ENCODE measurements at places on chromosomes 2 and 18.

DNA sequence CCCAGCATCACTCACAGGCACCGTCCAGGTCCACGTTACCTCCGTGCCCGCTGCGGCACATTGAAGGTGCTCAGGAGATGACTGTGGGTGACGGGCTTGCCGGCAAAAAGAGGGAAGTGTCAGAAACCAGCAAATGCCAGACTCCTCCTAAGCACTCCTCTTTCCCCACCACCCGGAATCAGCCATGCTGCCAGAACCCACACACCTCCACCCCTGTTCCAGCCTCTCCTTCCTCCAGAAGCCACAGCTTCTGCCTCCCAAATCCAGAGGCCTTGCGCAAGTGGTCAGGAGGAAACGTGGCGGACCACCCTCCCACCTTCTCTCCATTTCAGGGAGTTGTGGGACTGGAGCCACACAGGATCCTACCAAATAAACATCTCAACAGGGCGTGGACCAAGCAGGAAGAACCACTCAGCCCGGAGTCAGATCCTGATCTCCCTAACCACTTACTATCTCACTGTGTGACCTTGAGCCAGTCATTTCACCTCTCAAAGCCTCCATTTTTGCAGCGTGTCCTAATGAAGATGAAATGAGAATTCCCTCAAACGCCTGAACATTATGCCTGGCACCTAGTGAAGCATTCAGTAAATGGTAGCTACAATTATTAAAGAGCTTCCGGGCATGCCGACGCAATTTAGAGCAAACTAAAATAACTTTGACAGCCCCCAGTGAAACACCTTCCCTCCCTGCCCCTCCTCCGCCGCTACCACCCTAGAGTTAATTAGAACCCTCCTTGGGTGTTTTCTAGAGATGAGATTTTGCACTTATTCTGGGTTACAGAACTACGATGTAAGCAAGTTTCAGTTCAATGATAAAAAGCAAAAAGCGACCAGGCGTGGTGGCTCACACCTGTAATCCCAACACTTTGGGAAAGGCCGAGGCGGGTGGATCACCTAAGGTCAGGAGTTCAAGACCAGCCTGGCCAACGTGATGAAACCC lies 32.9 kb downstream of the SMAD7 start:
- DNase-seq, result no peak

DNA sequence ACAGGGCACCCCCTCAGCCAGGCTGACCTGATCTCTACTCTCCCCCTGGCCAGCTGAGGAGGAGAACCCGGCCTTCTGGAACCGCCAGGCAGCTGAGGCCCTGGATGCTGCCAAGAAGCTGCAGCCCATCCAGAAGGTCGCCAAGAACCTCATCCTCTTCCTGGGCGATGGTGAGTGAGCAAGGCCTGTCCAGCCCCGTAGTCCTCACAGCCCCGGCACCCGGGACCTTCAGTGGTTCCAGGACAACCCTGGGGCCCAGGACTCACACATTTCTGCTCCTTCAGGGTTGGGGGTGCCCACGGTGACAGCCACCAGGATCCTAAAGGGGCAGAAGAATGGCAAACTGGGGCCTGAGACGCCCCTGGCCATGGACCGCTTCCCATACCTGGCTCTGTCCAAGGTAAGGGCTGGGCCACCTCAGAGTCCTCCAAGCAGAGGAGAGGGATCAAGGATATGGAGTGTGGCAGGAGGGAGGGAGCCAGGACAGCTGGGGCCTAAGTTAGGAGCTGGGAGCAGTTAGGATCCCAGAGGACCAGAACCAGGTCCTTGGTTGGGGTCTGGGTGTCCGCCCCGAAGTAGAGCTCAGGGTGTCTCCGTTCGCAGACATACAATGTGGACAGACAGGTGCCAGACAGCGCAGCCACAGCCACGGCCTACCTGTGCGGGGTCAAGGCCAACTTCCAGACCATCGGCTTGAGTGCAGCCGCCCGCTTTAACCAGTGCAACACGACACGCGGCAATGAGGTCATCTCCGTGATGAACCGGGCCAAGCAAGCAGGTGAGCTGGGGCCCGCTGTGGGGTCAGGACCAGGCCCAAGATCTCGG lies 555 bp downstream of the ALPI start:
- DNase-seq, result no peak

DNA sequence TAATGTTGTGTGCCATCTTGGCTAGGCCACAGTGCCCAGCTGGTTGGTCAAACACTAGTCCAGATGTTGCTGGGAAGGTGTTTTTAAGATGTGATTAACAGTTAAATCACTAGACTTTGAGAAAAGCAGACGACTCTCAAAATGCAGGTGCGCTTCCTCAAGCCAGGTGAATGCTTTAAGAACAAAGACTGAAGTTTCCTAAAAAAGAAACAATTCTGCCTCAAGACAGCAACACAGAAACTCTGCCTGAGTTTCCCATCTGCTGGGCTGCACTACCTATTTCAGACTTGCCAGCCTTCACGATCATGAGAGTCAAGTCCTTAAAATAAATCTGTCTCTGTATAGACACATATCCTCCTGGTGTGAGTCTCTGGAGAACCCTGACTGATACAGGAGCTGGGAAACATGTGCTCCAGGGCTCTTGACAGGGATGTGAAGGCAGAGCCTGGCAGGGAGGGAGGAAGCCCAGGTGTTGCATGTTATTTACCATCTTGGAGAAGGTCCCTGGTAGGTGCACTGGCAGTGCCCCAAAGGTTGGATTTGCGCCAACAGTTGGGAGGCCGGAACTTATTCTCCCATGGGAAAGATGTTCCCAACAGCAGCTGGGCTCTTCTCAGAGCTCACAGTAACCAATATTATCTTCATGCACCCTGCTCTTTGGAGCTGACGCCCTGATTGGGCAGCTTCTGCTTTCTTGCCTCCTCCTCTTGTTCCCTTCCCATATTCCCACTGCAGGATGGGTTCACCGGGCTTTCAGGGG lies 43.9 kb downstream of the ST6GAL2 start:
- peak; percentile 73 for DNase-seq

GRCh38 chr2:132656266-132656975 lies 13.6 kb downstream of the LYPD1 start:
- no peak for DNase-seq

DNA sequence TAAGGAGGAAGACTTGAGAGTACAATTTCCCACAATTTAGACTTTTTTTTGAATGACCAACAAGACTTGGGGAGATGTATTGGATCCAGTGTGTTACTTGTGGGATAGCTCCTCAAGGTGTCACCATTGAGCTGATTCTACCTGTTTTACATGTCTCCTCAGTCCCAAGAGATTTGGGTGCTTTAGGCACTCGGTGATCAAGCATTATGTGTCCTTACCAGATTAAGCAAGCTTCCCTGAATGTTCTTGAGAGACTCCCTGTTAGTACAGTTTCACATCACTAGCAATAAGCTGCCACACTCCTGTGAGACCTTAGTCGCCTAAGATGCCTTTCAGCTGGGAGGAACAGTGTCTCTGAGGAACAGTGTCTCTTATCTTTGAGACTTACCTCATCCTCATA lies 384.3 kb upstream of the SYT4 start:
- DNase-seq, result peak; percentile 24

DNA sequence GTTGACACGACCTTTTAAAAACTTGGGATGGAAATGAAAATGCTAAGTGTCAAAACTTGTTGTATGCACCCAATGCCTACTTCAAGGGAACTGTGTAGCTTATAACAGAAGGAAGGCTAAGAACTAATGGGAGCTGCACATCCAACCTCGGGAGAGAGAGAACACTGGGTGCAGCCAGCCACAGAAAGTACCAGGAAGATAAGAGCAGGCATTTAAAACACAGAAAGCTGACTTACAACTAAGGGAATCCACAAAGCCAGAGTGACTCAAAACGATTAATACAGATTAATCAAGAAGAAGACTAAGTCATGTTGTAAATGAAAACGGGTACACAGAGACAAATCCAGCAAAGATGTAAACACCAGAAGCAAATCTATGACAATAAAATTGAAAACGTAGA lies 113.4 kb downstream of the HDAC4 start:
- DNase-seq, result no peak

- DNase-seq, result no peak
Observed at GRCh38 chr2:217413193-217413592, 553.3 kb upstream of the TNP1 start.

DNA sequence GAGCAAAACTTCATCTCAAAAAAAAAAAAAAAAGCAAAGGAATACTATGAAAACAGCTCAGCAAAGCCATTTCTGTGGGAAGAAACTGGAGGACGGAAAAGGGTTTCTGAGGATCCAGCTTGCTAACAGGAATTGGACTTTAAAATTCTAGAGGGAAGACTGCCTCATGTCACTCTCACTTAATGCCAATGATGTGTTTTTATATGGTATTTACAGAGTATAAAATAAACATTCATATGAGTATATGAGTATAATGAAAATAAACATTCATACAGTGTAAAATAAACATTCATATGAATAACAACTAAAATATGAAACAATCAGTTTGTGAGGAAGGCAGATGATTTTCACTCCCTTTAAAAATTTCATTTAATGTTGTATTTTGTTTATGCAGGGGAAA lies 43.9 kb downstream of the CHMP3 start:
- no peak for DNase-seq

GRCh38 chr18:37322492-37323035 lies 243.0 kb downstream of the CELF4 start:
- peak; percentile 60 for DNase-seq

- no peak for DNase-seq
Observed at GRCh38 chr2:202161151-202161835, 77.1 kb downstream of the SUMO1 start.
